ENCODE measurements at places on chromosomes 16 and 17. TPM values are rescaled to one million over a fixed set of nuclear protein-coding genes. Genes with fewer than 3 reads are reported as not detected.

Gene RNF43
- total RNA-seq, result 1.4 TPM

Gene EXOC3L1
- total RNA-seq, result 1.2 TPM

Gene CLEC16A
- total RNA-seq, result 35.3 TPM

Gene SLC9A5
- total RNA-seq, result 2.8 TPM

Gene CCDC200
- total RNA-seq, result not detected

Gene KRT27
- total RNA-seq, result not detected

Gene SULT1A1
- total RNA-seq, result 11.1 TPM

Gene SOX15
- total RNA-seq, result 1.4 TPM

Gene PRR15L
- total RNA-seq, result not detected

Gene PLXDC1
- total RNA-seq, result 18.0 TPM

Gene SLFN14
- 0.23 TPM for total RNA-seq

Gene CCL2
- total RNA-seq, result 4.8 TPM

Gene TMEM219
- total RNA-seq, result 35.1 TPM

Gene EVI2B
- total RNA-seq, result 0.69 TPM

Gene RCVRN
- 0.23 TPM for total RNA-seq

Gene ZFP3
- 15.7 TPM for total RNA-seq

Gene NPIPB8
- not detected for total RNA-seq

Gene TNK1
- 1.4 TPM for total RNA-seq

Gene NACA2
- not detected for total RNA-seq

Gene KDM6B
- total RNA-seq, result 13.1 TPM

Gene CES5A
- 0.46 TPM for total RNA-seq

Gene OSBPL7
- total RNA-seq, result 6.7 TPM

Gene TPSD1
- total RNA-seq, result not detected

Gene CHD9NB
- total RNA-seq, result 2.8 TPM

Gene AANAT
- not detected for total RNA-seq

Gene TP53TG3B
- not detected for total RNA-seq

Gene CTRB1
- total RNA-seq, result not detected

Gene TMIGD1
- not detected for total RNA-seq

Gene MYH11
- 0.23 TPM for total RNA-seq

Gene NPIPA3
- 0.69 TPM for total RNA-seq

Gene C16orf92
- total RNA-seq, result not detected

Gene OR3A3
- not detected for total RNA-seq

Gene KRTAP2-3
- total RNA-seq, result not detected

Gene GPR179
- 4.6 TPM for total RNA-seq

Gene GRB7
- total RNA-seq, result not detected

Gene SOX9
- total RNA-seq, result 22.8 TPM

Gene TANGO6
- 40.4 TPM for total RNA-seq

Gene MLLT6
- 27.2 TPM for total RNA-seq

Gene ALOX15
- not detected for total RNA-seq
